Bone marrow (tissue), 2 donors: ENCODE measurements at places on chromosomes 2 and 18.

GRCh38 chr2:37738266-37738885, 66.9 kb upstream of the CDC42EP3 start:
- no peak for DNase-seq

DNA sequence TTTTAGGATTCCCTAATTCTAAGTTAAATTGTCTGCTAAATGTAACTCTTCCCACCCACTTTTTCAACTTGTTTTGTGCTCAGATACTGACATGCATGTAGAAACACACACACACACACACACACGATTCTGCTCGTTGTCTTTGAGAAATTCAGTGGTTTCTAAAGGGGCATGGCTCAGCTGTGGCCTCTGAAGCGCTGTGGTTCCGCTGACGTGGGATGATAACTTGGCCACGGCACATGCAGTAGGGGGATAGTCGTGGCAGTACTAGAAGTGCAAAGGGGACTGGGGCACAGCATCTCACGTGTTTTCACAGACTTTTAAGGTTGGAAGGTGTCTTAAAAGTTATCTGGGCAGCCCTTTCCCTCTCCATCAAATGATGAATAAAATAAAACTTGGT, 18.4 kb downstream of the CASP10 start:
- DNase-seq, result no peak

- no peak for DNase-seq
Observed at GRCh38 chr2:220786216-220786615, 785.9 kb downstream of the EPHA4 start.

- no peak for DNase-seq
Observed at GRCh38 chr18:62453864-62454263, 69.0 kb upstream of the ZCCHC2 start.

- no peak for DNase-seq
Observed at GRCh38 chr2:7686016-7686385, 768.8 kb downstream of the RNF144A start.

GRCh38 chr2:197822333-197822732, 17.9 kb downstream of the PLCL1 start:
- no peak for DNase-seq

DNA sequence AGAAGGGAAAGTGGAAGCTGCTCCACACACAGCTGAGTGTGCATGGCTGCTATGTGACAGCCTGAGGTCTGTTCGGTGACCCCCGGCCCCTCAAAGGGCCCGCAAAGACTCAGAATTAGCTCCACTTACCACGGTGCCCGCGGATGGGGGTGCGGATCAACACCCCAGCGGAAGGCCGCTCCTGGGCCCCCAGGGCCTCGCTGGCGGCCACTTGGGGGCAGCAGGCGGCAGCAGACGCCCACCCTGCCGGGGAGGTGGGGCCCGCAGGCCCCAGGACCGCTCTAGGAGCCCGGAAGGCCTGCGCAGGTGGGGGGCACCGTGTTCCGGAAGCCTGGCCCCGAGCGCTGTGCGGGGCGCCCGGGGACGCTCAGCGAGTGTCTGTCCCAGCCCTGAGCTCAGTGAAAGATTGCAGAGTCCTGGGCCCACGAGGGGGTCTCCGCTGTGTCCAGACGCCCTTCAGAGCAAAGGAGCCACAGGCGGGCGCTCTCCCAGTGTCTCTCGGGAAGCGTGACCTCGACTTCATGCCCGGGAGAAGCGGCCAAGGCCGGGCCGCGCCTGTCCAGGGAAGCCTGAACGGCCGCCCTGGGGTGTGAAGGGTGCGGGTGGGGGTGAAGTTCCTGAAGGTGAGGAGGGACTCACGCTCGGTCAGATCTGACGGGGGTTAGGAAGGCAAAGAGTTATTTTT, 118.7 kb downstream of the VAPA start:
- DNase-seq, result peak; percentile 25

DNA sequence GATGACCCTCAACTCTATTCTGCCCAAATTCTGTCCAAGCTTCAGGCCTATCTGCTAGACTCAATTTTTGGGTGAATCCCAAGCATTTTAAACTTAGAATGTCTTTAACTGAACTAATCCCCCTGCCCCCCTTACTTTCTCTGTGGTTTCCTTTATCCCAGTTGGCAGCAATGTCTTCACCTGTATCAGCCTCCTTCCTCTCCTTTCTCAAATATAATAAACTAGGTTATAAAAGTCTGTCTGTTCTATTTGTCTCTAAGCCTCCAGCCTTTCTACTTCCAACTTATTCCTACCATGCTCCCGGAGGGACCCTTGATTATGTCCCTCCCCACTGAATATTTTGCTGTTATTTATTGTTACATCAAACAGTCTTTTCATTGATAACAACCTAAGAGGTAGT, 375.5 kb upstream of the TRIB2 start:
- DNase-seq, result no peak

DNA sequence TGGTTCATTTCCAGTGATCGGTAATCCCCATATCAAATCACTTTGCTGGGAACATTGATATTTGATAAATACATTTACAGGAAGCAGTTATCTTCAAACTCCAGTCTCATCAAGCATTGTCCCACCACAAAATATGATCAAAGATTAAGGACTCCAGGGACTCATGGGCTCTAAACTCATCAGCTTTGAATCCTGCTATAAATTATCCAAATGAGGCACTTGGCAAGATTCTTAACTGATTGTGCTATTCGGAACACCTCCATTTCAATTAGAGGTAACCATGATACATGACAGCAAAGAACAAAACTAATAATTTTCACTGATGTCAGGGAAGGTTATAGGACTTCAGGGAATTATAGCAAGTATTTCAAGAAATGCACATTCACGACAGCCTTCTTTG, 1088.1 kb upstream of the PIK3C3 start:
- no peak for DNase-seq

GRCh38 chr2:175539122-175539521, 357.6 kb upstream of the ATP5MC3 start:
- DNase-seq, result no peak

DNA sequence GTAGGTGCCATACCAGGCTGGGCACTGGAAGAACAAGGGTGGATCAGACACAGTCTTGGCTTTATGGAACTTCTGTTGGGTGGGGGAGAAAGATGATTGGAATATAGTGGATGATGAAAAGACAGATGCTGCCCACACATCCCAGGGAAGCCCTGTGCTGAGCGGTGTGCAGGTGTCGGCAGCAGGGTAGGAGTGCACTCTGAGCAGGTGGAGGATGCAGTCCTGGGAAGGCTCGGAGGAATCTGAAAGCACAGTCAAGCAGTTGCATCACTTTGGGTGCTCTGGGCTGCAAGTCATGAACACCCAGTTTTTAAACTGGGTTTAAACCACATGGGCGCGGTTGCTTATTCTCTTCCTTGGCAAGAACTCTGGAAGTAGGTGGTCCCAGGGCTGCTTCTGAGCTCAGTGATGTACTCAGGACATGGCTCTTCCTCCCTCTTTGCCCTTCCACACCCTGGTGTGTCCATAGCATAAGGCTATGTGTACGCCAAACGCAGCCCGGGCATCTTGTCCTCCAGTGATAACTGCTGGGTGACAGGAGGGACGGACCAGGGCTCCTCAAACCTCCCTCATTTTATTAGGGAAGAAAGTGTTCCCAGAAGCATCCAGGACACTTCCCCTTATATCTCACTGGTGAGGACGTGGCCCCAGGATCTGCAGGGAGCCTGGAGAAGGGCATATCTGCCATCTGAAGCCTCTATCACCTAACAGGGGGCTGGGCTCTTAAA, 84.0 kb downstream of the SH3RF3 start:
- no peak for DNase-seq

- DNase-seq, result no peak
Observed at GRCh38 chr2:45119038-45119437, 109.8 kb upstream of the SIX2 start.

DNA sequence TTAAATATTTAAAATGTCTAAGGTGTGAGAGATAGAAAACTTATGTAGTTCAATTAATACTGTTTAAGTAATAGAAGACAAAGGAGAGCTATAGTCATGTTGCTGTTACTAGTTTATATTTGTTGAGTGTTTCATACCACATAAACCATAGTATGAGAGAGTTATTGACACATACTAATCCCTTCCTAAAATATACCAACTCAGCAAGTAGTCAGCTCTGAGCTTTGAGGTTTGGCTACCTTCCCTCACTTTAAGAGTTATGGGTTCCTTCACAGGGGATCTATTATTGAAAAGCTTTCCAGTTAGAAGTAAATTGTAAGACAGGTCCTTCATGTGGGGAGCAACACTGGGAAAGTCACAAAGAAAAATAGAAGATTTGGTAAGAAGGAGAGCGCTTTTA, 701.6 kb upstream of the ZEB2 start:
- DNase-seq, result no peak

GRCh38 chr2:120489023-120489422, 143.1 kb downstream of the INHBB start:
- DNase-seq, result no peak

DNA sequence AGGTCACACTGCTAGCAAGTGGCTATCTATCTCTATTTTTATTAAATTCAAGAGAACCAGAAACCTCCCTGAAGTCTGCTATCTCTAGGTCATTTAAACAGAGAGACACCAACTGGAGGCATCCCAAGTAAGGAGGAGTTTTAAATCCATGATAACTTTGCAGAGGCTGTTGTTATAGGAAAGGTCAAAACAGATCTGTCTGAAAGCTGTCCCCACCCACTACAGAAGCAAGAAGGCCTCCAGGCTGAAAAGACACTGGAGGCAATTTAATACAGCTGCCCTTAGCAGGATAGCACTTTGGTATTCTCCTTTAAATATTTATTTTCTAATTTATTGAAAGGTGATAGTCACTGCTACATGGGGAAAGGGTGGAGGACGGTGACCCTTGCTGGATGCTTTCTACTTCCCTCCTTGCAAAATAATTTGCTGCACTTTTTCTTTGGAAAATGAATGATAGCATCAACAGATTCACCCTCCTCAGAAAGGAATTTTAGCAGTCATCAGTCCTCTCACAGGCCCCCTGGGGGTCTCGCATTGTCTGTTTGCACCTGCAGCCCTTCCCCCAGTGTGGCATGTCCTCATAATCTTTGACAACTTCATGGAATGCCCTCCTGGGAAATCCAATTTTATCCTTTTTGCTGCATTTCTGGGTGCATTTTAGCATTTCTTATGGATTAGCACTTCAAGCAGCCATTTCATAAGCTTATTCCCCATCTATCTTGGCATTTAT, 429.5 kb upstream of the TNP1 start:
- DNase-seq, result no peak

DNA sequence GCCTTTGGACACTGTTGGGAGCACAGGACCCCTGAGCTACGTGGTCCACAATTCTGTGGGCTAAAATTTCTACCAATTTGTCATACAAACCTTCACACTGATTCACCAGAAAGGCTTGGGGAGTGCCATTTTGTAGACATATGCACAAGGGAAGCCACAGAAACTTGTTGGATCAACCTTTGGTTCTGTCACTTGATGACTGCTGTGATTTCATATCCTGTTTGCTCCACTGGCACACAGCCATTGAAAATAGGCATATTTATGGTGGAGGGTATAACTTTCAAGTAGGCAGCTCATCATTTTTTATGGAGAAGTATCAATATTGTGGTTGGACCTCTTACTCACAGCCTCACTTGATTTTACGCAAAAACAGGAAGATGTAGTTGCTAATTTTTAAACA, 10.5 kb downstream of the NAPG start:
- no peak for DNase-seq

GRCh38 chr2:217930761-217931563, 71.8 kb downstream of the TNS1 start:
- DNase-seq, result peak; percentile 38

GRCh38 chr18:47571957-47572356, 320.5 kb upstream of the SKOR2 start:
- DNase-seq, result no peak

GRCh38 chr2:190860985-190861680, 19.5 kb upstream of the GLS start:
- DNase-seq, result no peak

DNA sequence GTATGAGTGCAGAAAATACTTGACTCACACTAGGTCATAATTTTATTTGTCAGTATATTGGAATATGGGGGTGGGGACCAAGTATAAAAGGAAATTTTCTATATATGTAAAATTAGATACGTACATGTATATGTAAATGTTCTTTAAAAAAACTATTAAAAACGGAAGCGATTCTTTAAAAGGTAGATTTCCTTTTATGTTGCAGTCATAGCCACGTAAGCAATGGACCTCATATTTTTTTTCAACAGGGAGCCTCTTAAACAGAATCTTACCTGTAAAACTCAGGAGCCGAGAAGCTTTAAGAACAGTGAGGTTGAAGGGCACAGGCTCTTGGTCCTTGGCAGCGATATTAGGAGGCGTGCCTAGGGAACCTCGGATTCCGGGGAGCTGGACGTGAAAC, 3.3 kb downstream of the RHBDD1 start:
- no peak for DNase-seq

DNA sequence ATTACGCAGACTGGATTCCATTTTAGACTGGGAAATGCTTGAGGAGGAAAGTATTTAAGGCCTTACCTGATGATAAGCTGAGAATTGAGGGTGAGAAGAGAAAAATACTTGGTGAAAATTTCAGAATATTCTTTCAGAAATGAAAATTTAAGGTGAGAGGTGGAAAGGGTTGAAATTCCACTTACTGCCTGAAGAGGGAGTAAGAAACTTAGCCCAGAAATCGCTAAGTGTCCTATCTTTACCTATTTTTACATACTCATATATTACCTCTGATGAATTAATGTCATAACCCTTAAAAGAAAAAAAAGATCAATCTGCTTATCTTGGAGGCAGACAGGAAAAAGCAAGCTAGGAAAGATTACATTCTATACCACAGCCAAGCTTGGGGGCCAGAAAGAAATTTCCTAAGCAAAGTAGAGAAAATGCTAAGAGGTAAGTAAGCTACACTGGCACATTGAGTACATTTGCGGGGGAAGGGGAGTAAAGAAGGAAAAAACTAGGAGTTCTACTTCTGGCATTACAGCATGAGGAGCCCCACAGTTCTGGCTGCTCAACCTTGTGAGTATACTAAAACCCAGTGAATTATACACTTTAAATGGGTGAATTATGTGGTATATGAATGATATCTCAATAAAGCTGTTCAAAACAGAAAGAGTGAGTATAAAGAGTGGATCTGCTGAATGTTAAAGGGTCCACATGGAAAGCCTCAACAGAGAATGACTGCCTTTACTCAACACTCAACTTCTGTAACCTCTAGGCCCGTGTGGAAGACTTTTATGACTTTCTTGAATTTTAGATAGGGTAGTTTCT, 33.8 kb downstream of the SMC6 start:
- peak; percentile 16 for DNase-seq

GRCh38 chr18:36376361-36376760, 78.8 kb downstream of the FHOD3 start:
- DNase-seq, result no peak
